ENCODE measurements at places on chromosomes 4 and X.

DNA sequence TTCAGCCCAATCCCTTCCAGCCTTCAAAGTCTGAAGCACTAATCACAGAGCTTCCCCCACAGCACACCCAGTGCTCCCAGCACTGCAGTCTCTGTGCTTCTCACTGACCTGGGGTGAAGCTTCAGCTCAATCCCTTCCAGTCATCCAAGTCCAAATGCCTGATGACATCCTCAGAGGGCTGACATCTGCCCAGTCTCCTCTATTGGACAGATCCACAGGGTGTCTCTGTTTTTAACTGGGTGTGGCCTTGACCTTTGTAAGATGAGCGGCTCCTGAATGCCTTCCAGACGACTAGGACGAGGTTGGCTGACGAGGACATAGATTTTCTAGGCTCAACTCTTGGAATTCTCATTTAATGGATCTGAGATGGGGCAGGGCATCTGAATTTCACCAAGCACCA lies 7.6 kb upstream of the SLC2A9 start:
- H3K36me3 ChIP-seq = no peaks in the 10 kb centered on the region
- H3K4me1 ChIP-seq = peaks cover 20% of the 10 kb centered on the region
- no peak overlapping the region for H3K27ac ChIP-seq
- no peak overlapping the region for H3K4me3 ChIP-seq

DNA sequence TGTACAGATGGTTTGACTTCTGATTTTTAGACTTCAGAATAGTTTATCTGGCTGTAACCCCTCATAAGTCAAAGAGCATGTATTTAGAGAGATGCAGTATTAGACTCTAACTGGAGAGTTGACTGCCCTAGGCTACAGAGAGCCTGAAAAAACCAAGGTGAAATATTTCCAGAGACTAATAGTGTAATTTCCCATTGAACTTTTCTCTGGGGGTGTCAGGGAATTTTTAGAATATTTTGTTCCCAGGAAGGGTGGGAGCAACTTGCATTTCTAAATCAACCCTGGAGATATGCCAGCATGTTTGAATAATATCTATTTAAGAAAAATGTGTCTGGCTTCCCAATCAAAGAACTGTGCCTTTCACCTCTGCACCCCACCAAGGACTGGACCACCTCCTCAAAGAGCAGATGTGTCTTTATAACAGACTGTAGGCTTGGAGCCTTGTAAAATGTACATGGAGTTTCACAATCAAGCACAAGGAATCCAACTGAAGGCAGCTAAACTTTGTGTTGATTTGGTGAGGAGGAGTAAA lies 2.0 kb downstream of the ANXA3 start:
- no peak overlapping the region for H3K27ac ChIP-seq
- DNase-seq = no peak
- H3K36me3 ChIP-seq = peaks cover 3% of the 10 kb centered on the region
- H3K4me1 ChIP-seq = peaks cover 17% of the 10 kb centered on the region

- H3K36me3 ChIP-seq = no peaks in the 10 kb centered on the region
- no peak for DNase-seq
- no peaks in the 10 kb centered on the region for H3K27me3 ChIP-seq
- H3K4me3 ChIP-seq = no peak overlapping the region
- H3K27ac ChIP-seq = no peak overlapping the region
- no peaks in the 10 kb centered on the region for H3K4me1 ChIP-seq
These were observed 331.5 kb upstream of the EMCN start for GRCh38 chr4:100849319-100849718.

DNA sequence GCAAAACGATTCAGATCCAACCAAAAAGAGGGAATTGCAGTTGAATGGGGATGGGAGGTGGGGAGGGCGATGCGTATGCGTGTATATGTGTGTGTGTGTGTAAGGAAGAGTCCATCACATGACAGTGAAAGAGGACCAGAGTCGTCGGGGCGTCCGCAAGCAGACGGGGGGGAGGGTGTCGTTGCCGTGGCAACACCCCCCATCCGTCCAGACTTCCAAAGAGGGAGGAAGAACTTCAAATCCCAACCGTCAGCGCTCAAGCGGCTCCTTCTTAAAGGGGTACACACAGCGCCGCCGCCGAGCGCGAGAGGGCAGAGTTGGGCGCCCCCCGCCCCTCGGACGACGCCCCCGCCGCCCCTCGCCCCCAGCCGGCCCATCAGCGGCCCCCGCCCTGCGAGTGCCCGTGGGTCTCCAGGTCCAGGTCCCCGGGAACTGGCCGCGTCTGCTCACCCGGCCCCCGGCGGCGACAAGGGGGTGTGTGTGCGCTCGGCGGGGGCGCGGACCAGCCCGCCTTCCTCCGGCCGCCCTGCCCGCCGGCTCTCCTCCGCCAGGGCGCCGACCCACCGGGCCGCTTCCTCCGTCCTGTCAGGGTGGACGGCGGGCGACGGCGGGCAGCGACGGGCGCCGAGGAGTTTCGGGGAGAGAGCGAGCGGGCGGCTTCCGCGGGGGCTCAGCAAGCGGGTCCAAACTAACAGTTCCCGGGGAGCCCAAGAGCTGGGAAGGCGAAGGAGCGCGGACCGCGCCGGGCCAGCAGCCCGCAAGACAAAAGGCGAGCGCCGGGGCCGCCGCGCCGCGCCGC lies 685 bp downstream of the LCORL start:
- H3K4me3 ChIP-seq = peak overlapping the region; percentile 86
- DNase-seq = peak; percentile 74
- H3K27me3 ChIP-seq = peaks cover 49% of the 10 kb centered on the region
- no peaks in the 10 kb centered on the region for H3K36me3 ChIP-seq

- H3K36me3 ChIP-seq = no peaks in the 10 kb centered on the region
- H3K27ac ChIP-seq = no peak overlapping the region
- no peaks in the 10 kb centered on the region for H3K4me1 ChIP-seq
These were observed 142.8 kb downstream of the HS6ST2 start for GRCh38 chrX:132815643-132816042.

- no peak for DNase-seq
- H3K4me1 ChIP-seq = peaks cover 19% of the 10 kb centered on the region
- H3K36me3 ChIP-seq = peaks cover 30% of the 10 kb centered on the region
These were observed 42.0 kb downstream of the IRF2 start for GRCh38 chr4:184432127-184432922.

DNA sequence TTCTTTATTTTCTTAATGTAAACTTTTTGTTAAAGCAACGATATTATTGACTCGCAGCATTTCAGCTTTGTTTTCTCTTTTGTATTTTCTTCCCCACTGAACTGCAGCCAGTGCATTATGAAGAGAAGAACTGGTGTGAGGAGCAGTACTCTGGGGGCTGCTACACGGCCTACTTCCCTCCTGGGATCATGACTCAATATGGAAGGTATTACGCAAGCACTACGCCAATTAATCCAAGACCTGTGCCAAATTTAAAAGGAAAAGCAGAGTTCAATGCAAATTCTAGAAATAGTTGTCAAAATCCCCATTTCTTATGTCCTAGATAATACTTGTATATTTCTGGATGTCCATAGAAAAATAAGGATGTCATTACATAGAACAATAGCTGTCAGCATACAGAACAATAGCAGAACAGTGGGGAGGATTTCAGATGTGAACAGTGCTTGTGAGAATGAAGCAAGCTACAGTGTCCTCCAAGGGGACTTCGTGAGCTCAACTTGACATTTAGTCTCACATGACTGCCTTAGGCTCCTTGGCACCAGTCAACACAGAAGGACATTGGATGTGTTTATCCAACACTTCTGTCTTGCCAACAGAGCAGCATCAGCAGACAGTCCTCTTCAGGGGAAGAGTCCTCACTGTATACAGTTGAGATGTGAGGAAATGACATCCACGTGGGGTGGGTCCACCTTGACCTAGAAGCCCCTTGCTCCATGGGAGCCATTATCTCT lies 85.9 kb downstream of the MAOA start:
- no peak overlapping the region for H3K4me3 ChIP-seq
- no peaks in the 10 kb centered on the region for H3K36me3 ChIP-seq
- H3K4me1 ChIP-seq = no peaks in the 10 kb centered on the region
- H3K27ac ChIP-seq = no peak overlapping the region

GRCh38 chr4:94758700-94759399 lies 1.1 kb downstream of the BMPR1B start:
- peak overlapping the region; percentile 7 for H3K4me3 ChIP-seq
- H3K27me3 ChIP-seq = peaks cover 65% of the 10 kb centered on the region
- no peak overlapping the region for H3K27ac ChIP-seq

- H3K36me3 ChIP-seq = no peaks in the 10 kb centered on the region
- peaks cover 1% of the 10 kb centered on the region for H3K27me3 ChIP-seq
- no peak overlapping the region for H3K4me3 ChIP-seq
- no peak overlapping the region for H3K27ac ChIP-seq
- no peak for DNase-seq
These were observed 25.9 kb downstream of the CC2D2A start for GRCh38 chr4:15495621-15496020.

GRCh38 chrX:140764401-140764919 lies 54.9 kb downstream of the LINC00632 start:
- H3K36me3 ChIP-seq = no peaks in the 10 kb centered on the region
- no peak overlapping the region for H3K27ac ChIP-seq
- H3K4me1 ChIP-seq = peaks cover 4% of the 10 kb centered on the region
- DNase-seq = peak; percentile 21

GRCh38 chr4:108030332-108030731 lies 40.6 kb downstream of the HADH start:
- peaks cover 77% of the 10 kb centered on the region for H3K4me1 ChIP-seq
- DNase-seq = peak; percentile 86
- H3K27ac ChIP-seq = peak overlapping the region; percentile 83
- H3K27me3 ChIP-seq = no peaks in the 10 kb centered on the region
- peaks cover 58% of the 10 kb centered on the region for H3K36me3 ChIP-seq

DNA sequence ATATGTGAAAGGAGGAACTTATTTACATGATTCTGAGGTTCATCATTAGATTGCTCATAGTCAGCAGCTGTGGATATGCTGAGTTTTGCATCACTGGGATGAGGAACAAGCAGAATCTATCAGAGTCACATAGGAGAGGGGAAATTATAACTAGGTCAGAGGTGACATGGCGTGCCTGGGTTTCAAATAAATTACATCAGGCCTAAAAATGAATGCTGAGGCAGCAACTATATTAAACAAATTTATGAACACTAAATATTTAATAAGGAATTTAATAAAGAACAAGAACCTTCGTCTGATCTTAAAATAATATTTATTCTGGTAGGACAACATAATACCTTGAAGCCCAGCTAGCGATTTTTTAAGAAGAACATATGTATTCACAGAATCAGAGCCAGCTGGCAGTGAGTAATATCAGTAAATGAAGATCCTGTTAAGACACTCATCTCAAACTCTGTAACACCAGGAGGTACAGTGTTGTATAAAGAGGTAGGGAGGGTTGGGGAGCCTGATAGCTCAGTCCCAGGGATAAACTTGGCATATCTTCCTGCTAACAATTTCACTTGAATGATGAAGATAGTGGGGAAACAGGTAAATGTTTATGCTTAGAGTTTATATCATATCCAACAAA lies 60.9 kb upstream of the HS3ST1 start:
- no peaks in the 10 kb centered on the region for H3K36me3 ChIP-seq
- H3K27me3 ChIP-seq = peaks cover 1% of the 10 kb centered on the region
- H3K27ac ChIP-seq = no peak overlapping the region
- H3K4me1 ChIP-seq = peaks cover 25% of the 10 kb centered on the region
- DNase-seq = no peak
- no peak overlapping the region for H3K4me3 ChIP-seq

DNA sequence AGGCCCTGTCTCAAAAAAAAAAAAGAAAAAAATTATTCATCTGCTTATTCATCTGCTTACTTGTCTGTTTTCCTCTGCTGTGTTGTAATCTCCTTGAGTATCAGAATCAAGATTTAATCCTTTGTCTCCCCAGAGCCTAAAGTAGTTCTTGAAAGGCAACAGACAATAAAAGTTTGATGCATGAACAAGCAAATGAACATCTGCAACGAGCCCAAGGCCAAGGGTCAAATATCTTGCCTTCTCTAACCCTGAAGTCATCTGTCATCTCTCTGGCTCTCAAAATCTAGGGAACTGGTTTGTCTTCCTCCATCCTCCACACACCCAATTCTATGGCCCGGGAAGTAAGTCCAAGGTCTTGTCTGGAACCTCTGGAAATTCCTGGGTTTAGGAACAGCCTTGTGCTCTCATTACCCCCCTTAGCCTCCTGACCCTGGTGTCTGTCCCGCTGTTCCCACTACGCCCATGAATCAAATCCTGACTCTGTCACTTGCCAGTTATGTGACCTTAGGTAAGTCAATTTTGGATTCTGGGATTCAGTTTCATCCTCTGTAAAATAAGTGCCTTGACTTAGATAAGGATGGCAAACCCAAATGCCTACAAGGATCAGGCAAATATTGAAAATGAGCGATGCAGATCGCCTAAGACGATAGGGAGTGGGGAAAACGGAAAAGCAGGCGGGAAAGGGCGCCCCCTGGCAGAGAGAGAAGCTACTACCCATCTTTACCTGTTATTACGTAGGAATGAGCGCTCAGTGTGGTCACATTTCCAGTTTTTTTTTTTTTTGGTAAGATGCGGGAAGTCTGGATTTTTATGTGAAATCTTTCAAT lies 102.7 kb upstream of the DHX15 start:
- no peaks in the 10 kb centered on the region for H3K4me1 ChIP-seq
- H3K27me3 ChIP-seq = peaks cover 3% of the 10 kb centered on the region
- no peaks in the 10 kb centered on the region for H3K36me3 ChIP-seq
- H3K4me3 ChIP-seq = no peak overlapping the region

DNA sequence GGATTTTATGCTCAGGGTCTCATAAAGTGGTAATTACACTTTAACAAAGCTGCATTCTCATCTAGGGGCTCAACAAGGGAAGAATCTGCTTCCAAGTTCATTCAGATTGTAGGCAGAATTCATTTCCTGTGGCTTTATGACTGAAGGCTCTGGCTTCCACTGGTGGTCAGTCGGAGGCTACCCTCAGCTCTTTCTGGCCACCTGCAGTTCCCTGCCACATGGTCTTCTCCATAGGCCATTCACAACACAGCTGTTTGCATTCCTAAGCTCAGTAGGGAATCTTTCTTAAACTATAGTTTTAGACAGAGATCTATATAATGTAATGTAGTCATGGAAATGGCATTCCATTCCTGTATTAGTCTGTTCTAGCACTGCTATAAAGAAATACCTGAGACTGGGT lies 973.0 kb upstream of the SLIT2 start:
- no peaks in the 10 kb centered on the region for H3K27me3 ChIP-seq
- no peaks in the 10 kb centered on the region for H3K4me1 ChIP-seq
- DNase-seq = no peak
- no peak overlapping the region for H3K4me3 ChIP-seq
- H3K27ac ChIP-seq = no peak overlapping the region

DNA sequence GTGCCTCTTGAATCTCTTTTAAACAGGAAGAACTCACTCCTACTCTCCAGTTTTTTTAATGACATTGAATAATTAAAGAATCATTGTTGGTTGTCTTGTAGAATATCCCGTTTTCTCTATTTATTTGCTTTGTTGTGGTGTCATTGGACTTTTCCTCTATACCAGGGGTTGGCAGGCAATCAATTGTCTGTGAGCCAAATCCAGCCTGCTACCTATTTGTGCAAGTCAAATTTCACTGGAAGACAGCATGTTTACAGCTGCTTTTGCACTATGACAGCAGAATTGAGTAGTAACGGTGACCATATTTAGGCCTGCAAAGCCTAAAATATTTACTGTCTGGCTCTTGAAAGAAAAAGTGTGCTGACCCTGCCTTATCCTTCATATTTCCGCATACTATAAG lies 34.8 kb downstream of the POLA1 start:
- no peak overlapping the region for H3K4me3 ChIP-seq
- H3K27ac ChIP-seq = no peak overlapping the region
- peaks cover 20% of the 10 kb centered on the region for H3K36me3 ChIP-seq
- no peaks in the 10 kb centered on the region for H3K4me1 ChIP-seq
- H3K27me3 ChIP-seq = no peaks in the 10 kb centered on the region

GRCh38 chr4:11602606-11603340 lies 174.1 kb upstream of the HS3ST1 start:
- H3K4me3 ChIP-seq = no peak overlapping the region
- H3K36me3 ChIP-seq = no peaks in the 10 kb centered on the region
- no peaks in the 10 kb centered on the region for H3K4me1 ChIP-seq
- H3K27ac ChIP-seq = no peak overlapping the region

Data from activated naive CD4-positive, alpha-beta T cell treated with anti-CD3 and anti-CD28 coated beads, Interleukin-2, amount 10 ng/mL, durations not matched to agents 7 days and 5 days (primary cell).